ENCODE measurements at places on chromosomes 13 and 19. TPM values are rescaled to one million over a fixed set of nuclear protein-coding genes. Genes with fewer than 3 reads are reported as not detected.

The SHC2 gene
- total RNA-seq: 7.8 TPM

The ZNF626 gene
- total RNA-seq: 11.5 TPM

The RNF113B gene
- total RNA-seq: not detected

The POSTN gene
- total RNA-seq: 1,449 TPM

The UBL3 gene
- 14.6 TPM for total RNA-seq

The TNNI3 gene
- total RNA-seq: 4.7 TPM

The KBTBD7 gene
- total RNA-seq: 13.6 TPM

The ZNF414 gene
- total RNA-seq: 4.2 TPM

The UPF1 gene
- 30.8 TPM for total RNA-seq

The CRB3 gene
- total RNA-seq: not detected

The GZMM gene
- total RNA-seq: not detected
